ENCODE measurements at places on chromosomes 5 and 9.

DNA sequence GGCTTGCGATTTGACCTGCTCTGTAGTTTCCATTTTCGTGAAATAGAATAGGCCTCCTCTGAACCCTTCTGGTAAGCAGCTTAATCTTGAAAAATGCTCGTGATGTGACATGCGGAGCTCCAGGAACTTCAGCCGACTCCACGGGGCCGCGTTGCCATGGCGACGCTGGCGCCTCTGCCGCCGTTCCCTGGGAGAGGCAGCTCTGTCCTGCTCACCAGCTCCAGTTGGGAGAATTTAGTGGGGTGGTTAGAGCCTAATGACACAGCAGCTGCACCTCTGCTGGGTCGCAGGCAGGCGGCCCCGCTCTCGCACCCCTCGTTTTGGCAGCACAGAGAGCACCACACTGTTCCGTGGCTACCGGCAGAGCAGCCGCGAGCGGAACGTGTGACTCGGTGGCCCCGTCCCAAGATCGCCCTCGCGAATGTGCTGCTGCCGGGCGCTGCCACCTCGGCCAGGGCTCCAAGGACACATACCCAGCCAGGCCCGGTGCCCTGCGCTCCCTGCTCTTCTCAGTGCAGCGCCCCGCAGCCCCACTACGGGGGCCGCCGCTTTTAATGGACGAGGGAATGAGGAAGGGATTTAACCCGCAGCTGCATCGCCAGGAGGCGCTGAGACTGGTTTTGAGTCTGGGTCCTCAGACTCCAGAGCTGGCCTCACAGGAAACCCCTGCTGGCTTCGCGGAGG lies 131.2 kb upstream of the LMX1B start:
- DNase-seq = no peak

GRCh38 chr5:81164936-81165335 lies 68.2 kb upstream of the CKMT2 start:
- DNase-seq = no peak

DNA sequence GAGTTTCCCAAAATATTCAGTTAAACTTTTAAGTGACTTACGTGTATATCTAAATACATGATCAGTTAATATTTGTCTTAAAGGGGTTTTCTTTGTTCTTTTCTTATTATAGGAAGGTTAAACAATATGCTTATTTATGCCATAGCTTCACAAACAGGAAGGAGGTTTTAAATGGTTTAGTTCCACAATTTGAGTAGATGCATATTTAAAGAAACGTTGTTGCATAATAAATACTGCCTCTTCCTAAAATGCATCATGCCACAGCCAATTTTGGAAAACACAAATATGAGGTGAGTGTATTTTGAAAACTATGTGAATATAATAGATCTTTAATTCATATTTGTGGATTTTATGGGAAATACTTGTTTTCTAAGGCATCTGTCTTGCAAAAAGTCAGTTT lies 2.5 kb upstream of the ADRB2 start:
- DNase-seq = no peak

DNA sequence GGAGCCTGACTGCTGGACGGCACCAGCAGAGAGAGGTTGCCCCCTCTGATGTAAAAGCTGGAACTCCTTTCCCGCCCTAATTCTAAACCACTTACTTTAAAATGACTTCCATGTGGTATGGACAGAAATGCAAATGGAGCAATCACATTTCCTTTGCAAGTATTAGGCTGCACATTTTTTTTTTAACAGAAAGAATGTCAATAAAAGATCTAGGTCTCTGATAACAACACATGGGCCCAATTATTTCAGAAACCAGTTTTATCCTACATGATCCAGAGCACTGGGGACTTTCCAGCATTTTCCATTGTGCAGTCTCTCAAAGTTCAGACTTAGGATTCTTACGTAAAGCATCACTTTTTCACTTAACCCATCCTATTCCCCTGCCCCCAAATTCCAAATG lies 203.7 kb downstream of the NXNL2 start:
- DNase-seq = no peak

Measured in stimulated activated CD8-positive, alpha-beta memory T cell treated with anti-CD3 and anti-CD28 coated beads, Interleukin-4, amount 100 ng/mL, for 4 hours (primary cell).